Stromal cell of bone marrow (primary cell): ENCODE measurements at places on chromosomes 7 and 10.

DNA sequence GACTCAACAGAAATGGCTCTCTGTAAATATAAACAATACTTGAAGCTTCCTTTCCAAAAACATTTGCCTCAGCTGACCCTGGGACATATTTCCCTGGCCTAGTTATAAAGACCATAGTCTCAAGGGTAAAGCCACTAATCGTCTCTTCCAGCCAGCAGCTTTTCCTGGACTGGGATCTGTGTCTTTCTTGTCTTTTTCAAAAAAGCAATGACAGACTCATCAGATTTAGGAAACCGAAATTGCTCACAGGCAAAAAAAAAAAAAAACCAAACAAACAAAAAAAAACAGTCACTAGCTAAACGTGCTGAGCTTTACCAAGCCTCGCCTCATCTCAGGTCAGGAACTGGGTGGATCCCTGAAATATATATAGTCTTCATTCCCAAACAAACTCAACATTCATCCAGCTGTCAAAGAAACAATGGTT lies 23.5 kb downstream of the STN1 start:
- peak; percentile 48 for DNase-seq

GRCh38 chr10:17771017-17771416 lies 19.0 kb downstream of the TMEM236 start:
- no peak for DNase-seq

GRCh38 chr10:133241501-133242205 lies 4.0 kb downstream of the VENTX start:
- no peak for DNase-seq

- DNase-seq: peak; percentile 75
These were observed 53.0 kb downstream of the WNT2 start for GRCh38 chr7:117269886-117270285.

- DNase-seq: no peak
These were observed 305.1 kb downstream of the GRID1 start for GRCh38 chr10:86061278-86062197.

- no peak for DNase-seq
These were observed 108.8 kb upstream of the BMPER start for GRCh38 chr7:33796538-33796937.

DNA sequence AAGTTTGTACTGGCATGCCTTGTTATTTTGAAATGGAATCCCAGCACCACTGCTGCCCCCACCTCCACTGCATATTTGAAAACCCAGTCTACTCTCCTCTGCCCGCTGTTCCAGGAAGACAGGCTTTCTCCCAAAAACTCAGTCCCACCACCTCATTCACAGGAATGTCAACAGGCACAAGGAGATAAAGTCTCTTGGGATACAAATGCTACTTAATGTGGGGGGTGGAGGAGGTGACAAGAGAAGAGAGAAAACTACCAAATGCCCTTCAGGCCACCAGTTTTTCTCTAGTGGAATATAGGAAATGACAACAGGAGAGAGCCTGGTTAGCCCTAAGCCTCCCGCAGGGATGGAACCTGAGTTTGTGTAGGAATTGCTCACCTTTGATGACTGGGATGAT lies 1.0 kb upstream of the COL13A1 start:
- no peak for DNase-seq

GRCh38 chr7:435630-436366 lies 83.8 kb downstream of the PDGFA start:
- DNase-seq: no peak

DNA sequence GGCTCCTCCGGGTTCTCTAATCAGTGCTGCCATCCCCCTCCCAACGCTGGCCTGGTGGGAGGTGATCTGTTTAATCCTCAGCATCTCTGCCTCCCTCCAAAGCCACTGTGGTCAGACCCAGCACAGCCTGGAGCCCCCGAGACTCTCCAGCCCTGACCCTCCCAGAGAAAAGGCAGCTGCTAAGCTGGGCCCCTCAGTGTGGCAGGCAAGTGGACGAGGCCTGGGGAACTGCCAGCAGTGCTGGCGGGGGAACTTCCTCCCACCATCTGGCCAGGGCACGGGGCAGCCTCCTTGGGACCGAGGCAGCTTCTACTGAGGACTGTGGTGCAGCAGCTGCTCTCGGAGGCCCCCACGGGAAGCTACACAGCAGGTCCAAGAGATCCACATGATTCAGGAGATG lies 51.1 kb downstream of the DPYSL4 start:
- DNase-seq: no peak

DNA sequence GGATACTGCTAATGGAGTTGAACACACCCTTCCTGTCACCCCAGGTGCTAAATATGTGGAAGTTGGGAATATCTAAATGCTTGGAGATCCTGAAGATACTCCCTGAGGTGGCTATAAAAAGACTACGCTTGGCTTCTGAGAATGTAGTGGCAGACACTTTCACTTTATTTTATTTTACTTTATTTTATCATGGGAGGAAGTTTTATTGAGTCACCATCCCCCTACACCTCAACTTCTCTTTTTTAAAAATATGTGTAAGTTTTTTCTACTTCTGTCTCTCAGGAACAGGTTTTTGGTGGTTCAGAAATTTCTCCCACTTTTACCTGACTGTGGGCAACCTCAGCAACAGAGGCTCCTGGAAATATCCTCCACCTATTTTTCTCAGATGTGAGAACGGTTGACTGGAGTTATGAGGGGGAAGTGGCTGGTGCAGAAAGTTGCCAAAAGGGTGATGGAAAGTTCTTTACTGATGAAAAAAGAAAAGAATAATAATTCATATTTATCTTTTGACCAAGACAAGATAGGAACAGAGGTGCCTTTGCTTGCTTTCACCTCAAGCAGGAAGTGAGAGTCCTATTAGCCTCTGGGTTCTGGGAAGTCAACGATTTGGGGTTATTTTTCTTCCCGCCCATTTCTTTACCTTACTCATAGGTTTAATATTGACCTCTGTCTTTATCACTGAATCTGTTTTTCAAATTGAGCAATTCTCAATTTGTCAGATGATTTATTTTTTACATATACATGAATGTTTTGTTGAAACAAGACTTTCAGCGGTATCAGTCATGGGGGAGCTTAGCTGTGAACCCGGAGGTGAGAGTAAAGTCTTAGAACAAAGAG lies 103.6 kb downstream of the AHR start:
- no peak for DNase-seq

DNA sequence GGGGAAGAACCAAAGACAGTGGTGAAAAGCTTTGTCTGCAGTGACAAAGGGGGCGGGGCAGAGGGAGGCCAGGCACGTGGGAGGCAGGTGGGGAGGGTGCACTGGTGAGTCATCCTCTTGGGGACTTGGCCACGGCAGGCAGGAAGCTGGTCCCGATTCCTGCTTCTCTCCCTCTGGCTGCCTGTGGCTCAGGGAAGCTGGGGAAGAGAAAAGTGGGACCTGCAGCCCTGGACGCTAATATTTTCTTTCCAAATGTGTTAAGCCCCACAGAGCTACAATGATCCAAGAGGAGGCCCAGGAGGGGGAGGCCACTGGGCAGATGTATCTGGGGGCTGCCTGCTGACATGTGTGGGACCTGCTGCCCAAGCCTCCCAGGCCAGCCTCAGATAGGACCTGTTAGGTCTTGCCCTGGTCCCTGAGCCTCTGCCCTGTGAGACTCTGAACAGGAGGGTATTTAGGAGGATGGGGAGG lies 231.8 kb downstream of the KCNMA1 start:
- DNase-seq: no peak

GRCh38 chr7:42677751-42678699 lies 233.8 kb downstream of the C7orf25 start:
- DNase-seq: peak; percentile 93

GRCh38 chr7:33982425-33982786 lies 77.1 kb downstream of the BMPER start:
- DNase-seq: peak; percentile 65

DNA sequence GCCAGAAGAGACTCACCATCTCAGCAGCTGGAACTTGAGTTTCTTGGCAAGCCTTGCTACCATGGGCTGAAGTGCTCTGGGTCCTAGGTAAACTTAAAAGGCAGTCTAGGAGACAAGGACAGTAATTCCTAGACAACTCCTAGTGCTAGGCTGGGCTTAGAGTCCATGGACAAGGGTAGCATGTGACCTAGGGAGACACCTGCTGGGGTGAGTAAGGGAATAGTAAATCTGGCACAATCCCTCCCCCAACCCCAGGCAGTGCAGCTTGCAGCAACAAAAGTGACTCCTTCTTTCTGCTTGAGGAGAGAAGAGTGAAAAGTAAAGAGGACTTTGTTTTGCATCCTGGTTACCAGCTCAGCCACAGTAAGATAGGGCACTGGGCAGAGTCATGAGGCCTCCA lies 316.5 kb upstream of the IMMP2L start:
- no peak for DNase-seq

- DNase-seq: no peak
These were observed 280 bp downstream of the DNAAF5 start for GRCh38 chr7:726854-727103.

GRCh38 chr10:102914781-102915180 lies 3.3 kb upstream of the CNNM2 start:
- no peak for DNase-seq

DNA sequence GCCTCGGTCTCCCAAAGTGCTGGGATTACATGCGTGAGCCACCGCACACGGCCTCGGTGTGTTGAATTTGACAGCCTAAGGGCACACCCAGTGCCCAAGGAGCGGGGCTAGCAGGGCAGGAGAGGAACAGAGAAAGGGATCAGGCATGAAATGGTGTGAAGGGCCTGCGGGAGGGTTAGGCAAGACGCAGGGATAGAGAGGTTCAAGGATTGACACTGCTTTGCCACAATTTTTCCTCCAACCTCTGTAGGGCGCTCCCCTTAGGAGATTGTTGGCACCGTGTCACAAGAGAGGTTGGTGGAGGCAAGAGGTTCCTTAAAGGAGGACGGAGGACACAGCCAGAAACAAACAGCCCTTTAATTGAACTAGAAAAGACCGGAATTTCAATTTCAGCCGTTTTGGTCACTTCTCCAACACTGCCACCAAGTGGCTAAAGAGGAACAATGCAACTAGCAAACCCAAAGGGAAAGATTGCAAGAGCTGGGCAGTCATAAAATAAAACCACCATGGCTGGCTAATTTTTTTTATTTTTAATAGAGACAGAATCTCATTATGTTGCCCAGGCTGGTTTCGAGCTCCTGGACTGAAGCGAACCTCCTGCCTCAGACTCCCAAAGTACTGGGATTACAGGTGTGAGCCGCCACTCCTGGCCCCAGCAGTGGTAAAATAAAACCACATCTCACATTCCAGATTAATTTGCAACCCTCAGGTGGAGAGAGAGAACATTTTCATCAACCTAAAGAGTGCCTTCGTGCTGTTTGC lies 6.9 kb upstream of the CREB3L2 start:
- peak; percentile 64 for DNase-seq
